NCI-H187 treated with DMSO at 0.1 percent for 48 hours (cell line): ENCODE measurements at places on chromosomes 4 and X.

GRCh38 chr4:56743550-56743949 lies 62.5 kb upstream of the HOPX start:
- no peak for DNase-seq

GRCh38 chrX:110276778-110277177 lies 41.1 kb downstream of the AMMECR1 start:
- DNase-seq: no peak

- DNase-seq: no peak
These were observed 716 bp downstream of the THAP9 start for GRCh38 chr4:82901183-82901718.

GRCh38 chr4:188305690-188306089 lies 166.4 kb downstream of the TRIML1 start:
- DNase-seq: no peak

DNA sequence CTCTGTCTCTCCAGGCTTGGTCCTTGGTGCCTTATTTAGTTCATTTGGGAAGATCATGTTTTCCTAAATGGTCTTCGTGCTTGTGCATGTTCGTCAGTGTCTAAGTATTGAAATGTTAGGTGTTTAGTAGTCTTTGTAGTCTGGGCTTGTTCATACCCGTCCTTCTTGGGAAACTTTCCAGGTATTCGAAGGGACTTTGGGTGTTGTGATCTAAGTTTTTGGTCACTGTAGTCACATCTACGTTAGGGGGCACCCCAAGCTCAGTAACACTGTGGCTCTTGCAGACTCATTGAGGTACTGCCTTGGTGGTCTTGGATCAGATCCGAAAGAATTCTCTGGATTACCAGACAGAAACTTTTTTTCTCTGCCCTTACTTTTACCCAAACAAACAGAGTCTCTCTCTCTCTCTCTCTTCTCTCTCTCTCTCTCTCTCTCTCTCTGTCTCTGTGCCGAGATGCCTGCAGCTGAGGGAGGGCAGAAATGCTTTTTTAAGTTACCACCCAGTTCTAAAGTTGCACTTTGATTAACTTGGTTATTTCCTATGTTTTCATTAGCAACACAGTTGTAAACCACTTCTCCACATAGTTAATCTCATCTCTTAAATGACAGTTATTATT lies 67.6 kb upstream of the SLC7A3 start:
- DNase-seq: no peak
